ENCODE measurements at places on chromosomes 2 and 18.

DNA sequence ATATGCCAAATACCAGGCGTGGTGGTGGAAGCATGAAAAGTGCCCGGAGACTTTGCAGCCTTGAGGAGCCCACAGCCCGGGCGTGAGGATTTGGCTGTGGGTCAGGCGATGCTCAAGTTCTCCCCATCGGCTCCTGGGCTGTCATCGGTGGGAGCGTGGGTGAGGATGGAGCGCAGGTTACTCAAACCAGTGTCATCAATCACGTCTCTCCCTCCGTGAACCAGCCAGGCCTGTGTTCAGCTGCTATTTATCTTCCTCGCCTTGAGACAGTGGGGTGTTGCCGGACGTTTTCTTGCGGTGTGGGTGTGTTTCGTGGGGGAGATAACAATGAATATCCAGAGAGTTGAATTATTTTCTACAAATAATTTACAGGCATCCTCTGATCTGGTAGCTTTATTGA lies 317.6 kb downstream of the EIPR1 start:
- DNase-seq = no peak

DNA sequence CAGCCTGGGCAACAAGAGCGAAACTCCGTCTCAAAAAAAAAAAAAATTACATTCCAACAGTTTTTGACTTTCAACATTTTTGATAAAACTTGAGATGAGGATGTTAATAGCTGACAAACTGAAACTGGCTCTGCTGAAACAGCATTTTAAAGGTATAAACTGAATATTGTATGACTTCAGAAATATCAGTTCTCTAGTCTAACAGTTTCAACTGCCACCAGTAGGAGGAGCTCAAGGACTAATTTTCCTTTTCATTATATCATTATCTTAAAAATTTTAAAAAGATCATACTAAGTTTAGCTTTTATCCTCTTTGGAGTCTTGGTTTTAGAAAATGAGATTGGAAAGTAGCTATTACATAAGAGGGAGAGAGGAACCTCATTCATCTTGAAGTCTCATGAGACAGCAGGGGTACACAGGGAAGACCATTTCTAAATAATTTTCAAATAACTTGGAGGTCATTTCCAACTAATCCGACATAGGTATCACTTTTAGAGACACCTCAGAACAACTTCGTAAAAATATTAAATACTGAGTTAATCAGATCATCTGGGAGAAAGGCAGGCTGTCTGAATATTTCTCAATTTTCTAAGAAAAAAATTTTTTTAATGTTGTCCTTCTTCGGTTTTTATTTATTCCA lies 37.6 kb upstream of the MCM6 start:
- peak; percentile 25 for DNase-seq

- DNase-seq = no peak
These were observed 11.2 kb downstream of the ARID5A start for GRCh38 chr2:96547731-96548171.

DNA sequence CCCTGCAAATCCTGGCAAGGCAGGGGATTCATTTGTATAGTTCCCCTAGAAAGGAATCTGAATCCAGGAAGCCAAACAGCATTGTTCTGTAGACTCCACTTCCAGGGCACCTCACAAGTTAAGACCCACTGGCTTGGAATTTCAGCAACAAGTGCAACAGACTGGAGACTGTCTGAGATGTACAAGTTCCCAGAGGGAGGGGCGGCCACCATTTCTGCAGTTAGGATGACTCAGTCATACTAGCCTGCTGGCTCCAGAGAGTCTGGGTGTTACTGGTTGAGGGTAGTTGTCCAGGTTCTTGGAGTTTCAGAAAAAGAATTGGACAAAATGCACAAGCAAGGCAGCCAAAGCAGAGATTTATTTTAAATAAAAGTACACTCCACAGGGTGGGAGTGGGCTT lies 384.2 kb downstream of the DSC3 start:
- no peak for DNase-seq

DNA sequence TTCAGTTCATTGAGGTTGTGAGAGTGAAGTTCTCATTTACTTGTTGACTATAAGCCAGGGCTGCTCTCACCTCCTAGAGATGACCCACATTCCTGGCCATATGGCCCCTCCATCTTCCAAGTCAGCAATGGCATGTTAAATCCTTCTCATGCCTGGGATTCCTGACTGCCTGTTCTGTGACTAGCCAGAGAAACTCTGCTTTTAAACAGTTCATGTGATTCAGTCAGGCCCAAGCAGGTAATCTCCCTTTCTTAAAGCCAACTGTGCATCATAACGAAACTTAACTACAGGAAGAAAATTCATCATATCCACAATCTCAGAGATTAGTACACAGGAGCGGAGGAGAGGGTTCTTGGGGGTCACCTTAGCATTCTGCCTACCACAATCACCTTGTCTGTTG lies 11.5 kb downstream of the DPP4 start:
- DNase-seq = no peak

DNA sequence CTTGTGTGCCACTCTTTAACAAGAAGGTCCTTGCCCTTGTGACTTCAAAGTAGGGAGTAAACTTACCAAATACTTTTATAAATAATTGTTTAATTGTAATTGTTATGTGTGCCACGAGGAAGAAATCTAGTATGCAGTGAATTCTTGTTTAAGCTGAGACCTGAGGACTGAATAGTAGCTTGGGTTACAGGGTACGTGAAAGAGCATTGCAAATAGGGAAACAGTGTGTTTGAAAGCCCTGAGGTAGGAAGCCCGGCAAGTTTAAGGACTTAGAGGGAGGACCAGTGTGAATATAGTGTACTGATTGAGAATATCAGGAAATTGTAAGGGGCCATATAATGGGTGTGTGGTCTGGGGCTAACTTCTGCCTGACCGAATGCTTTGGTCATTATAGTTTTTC lies 26.2 kb downstream of the PHLPP1 start:
- DNase-seq = no peak

DNA sequence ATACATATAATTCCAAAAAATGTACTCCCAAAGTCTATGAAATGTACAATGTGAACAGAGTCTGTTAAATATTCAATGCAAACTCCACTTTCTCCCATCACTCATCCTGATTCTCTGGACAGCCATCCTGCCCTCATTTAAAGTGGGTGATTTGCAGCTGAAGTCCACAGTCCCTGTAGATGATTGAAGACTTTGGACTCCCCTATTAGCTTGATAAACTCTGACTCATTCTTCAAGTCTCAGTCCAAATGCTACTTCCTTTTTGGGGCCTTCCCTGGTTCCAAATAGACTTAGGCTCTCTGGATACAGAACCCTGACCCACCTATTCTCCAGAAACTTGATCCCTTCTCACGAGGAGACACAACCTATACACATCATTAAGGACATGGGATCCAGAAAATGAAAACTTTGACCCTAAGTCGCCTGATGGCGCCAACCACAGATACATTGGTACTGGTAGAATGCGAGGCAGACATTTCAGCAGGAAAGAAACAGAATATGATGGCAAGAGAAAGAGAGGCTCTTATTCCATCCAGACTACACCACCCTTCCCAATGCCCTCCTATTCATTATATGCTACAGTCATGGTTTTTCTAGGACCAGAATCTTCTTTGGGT lies 122.7 kb downstream of the VIT start:
- no peak for DNase-seq

DNA sequence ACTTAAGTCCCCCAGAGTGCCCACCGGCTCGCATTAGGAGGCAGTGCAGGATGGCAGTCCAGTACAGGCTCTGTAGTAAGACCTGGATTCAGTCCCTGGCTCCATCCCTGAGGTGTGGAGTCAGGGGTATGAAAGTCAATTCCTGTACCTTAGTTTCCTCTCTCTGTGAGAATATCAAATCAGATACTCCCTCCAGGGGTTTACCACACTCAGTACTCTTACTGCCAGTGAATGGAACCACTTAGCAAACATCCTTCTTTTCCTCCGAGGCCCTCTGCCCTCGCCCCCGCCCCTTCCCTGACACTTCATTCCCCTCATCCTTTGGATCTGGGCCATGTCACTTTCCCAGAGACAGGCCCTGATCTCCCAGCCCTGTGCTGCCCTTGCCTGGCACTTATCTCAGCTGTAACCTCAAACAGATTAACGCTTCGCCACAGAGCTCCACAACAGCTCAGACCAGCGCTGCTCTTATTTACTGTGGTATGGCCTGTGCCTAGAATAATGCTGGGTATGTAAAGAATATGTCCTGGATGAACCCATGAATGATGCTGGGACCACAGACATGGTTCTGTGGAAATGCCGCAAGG lies 159.0 kb upstream of the TMEM200C start:
- no peak for DNase-seq

DNA sequence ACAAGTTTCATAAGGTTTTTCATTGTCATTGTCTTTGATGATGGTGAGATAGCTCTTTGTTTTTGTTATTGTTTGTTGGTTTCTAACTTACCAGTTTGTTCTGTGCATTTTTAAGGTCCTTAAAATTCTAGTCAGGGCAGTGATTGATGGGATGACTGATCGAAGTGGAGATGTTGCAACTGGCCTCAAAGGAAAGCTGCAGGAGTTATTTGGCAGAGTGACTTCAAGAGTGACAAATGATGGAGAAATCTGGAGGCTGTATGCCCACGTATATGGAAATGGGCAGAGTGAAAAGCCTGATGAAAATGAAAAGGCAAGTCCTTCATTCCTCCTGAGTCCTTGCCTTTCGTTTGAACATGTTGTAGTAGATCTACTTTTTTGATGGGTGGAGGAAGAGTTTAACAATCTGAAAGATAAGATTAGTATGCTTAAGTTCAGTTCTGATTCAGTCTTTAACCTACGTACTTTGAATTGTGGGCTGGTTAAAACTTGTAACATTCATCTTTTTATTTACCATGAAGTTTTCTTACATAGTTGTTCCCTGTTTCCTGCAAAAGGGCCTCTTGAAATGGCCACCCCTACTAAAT lies 135.8 kb upstream of the LTBP1 start:
- no peak for DNase-seq

GRCh38 chr2:12412898-12413305 lies 303.8 kb upstream of the TRIB2 start:
- DNase-seq = no peak

DNA sequence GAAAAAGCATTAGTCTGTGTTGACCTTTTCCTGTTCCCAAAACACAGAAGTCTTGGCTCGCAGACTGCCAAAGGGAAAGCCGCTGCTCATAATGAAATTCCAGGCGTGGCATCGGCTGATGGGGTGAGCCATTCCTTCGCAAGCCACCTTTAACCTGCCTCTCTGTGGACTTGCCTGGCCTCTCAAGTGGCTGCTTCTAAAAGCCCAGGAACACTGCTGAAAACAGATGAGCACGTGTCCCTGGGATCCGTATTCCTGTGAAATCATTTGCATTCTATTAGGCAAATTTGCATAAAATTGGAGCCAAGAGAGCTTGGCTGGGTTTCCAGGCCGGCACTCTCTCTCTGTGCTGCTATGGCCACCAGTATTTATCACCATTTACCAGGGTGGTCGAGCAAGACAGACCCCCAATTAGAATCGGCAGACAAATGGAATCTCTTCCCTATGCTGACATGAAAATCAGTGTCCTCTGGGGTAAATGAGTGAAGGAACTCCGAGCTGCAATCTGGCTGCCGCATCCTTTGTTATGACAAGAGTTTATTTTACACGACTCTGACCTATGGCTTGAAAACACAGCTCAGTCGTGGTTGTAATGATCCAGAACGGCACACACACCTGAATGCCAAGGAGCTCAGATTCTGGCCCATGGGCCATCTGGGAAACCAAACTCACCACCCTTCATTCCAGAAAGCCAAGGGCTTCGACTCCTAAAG lies 21.7 kb downstream of the BCL2 start:
- no peak for DNase-seq

DNA sequence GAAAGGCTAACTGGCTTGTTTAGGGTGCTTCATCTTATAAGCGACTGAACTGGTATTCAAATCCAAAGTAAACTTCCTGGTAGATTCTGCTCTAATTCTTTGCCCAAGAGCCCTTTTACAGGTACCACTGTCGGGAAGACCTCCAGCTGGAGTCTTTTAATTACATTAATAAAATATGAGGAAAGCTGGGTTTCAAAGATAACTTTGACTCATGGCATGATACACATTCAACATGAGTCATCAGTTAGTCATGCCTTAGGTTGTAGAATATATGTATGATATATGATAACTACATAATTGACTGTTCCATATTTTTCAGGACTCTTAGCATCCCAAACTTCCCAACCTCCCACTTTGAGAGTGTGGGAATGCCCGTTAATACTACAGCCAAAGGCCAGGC lies 32.3 kb downstream of the ZCCHC2 start:
- DNase-seq = no peak

GRCh38 chr2:76684756-76685155 lies 837.4 kb downstream of the LRRTM4 start:
- no peak for DNase-seq

DNA sequence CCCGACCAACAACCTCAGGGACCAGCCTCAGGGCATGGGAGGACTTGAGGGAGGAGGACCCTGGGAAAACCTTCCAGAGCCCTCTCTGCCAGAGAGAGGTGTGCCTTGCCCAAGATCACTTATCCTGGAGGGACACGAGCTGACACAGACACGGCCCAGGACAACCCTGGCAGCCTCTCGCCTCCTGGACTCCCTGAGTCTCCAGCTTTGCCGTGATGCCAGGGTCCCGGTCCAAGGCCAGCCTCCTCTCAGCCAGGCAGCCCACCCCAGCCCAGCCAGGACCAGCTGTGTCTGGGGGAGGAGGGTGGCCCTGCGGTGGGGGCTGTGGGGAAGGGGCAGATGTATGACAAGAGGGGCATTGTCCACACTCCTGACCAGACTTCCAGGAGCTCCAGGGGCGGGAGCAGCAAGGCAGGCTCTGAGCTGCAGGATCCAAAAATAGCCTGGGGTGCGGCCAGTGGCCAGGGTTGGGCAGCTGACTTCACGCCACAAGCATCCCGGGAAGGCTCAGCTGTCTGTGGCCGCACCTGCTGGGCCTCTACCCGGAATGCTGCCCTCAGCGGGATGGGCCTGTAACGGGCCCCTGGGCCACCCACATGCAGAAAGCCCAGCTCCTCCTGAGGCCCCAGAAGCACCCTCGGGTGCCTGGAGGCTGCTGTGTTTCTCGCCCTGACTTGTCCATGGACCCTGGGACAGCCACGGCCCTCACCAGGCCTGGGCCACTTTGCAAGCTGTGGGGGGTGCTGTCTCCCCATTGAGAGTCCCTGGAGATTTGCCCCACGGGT lies 65.5 kb upstream of the GPC1 start:
- no peak for DNase-seq

DNA sequence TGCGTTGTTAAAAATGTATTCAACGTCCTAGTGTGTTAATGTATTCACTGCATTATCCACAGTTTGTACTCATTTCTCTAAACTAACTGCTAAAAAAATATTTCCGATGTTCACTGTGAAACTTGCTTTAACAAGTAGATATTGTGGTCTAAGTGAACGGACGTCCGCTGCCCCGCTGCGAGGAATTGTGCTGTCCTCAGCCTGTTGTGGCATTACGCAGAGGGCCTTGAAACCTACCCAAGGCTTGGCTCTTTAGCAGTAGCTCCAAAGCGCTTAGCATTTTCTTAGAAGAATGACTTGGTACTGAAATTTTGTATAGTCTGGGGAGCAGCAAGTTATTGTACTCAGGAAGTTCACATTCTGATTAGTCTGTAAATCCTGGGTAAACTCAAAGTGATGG lies 136.5 kb upstream of the SP5 start:
- no peak for DNase-seq

DNA sequence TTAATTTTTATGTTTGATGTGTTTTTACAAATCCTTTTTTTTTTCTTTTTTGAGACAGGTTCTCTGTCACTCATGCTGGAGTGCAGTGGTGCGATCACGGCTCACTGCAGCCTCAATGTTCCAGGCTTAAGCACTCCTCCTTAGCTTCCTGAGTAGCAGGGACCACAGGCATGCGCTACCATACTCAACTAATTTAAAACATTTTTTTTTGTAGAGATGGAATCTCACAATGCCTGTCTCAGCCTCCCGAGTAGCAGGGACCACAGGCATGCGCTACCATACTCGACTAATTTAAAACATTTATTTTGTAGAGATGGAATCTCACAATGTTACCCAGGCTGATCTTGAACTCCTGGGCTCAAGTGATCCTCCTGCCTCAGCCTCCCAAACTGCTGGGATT lies 3.2 kb downstream of the NOTO start:
- DNase-seq = no peak
